ENCODE measurements at places on chromosomes 12 and 14.
A peak's percentile ranks its signal among the peaks of the same experiment; 100 is the strongest.

DNA sequence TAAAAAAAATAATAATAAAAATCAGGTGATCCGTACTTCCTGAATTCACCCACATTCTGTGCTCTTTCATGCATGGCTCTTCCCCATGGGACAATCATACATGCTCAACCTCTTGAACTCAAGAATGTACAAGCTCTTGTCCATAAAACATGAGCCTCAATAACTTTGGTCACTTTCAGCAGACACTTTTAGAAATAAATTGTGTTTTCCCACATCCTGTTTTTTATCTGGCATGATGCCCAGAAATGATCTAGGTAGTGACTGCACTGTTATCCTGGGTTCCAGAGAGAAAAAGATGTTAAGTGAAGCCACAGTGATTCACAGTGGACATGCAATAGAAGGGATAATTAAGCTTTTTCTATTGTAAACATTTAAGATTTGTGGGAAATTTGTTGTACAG, 537.6 kb upstream of the TMEM132C start:
- no peak for DNase-seq

GRCh38 chr12:53306826-53307225, 7.3 kb downstream of the MYG1 start:
- no peak for DNase-seq

- DNase-seq: no peak
These were observed 356 bp downstream of the OR4Q2 start for GRCh38 chr14:20002319-20002718.

DNA sequence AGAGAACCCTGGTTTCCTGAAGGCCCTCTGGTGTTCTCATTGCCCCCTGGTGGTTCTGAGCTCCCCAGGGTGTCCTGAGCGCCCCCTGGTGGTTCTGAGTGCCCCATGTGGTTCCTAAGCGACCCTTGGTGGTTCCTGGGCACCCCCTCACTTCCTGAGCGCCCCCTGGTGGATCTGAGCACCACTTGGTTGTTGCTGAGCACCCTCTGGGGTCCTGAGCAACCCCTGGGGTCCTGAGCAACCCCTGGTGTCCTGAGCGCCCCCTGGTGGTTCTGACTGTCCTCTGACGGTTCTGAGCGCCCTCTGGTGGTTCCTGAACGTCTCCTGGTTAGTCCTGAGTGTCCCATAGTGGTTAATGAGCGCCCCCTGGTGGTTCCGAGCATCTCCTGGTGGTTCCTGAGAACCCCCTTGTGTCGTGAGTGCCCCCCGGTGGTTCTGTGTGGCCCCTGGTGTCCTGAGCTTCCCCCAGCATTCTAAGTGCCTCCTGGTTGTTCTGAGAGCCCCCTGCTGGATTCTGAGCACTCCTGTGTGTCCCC, 568.3 kb downstream of the TMEM121 start:
- DNase-seq: peak; percentile 45

GRCh38 chr12:68374307-68374982, 42.3 kb upstream of the MDM1 start:
- DNase-seq: peak; percentile 64

DNA sequence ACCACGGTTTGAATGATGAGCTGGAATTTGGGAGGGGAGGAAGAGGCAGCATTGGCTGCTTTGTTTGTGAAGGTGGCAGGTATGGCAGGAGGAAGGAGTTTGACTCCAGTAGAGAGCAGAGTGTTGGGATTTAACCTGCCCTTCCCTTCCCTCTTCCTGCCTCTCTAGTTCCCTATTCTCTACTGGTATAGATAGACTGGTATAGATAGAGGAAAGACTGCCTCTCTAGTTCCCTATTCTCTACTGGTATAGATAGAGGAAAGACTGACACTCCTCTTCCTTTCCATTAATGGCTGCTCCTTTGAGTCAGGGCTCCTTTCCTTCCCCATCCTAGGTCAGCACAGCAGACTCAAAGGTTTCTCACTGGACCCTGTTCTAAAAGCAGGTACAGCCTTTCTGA, 8.4 kb upstream of the SYCP3 start:
- no peak for DNase-seq
